ENCODE measurements at places on chromosomes 5 and 9.

DNA sequence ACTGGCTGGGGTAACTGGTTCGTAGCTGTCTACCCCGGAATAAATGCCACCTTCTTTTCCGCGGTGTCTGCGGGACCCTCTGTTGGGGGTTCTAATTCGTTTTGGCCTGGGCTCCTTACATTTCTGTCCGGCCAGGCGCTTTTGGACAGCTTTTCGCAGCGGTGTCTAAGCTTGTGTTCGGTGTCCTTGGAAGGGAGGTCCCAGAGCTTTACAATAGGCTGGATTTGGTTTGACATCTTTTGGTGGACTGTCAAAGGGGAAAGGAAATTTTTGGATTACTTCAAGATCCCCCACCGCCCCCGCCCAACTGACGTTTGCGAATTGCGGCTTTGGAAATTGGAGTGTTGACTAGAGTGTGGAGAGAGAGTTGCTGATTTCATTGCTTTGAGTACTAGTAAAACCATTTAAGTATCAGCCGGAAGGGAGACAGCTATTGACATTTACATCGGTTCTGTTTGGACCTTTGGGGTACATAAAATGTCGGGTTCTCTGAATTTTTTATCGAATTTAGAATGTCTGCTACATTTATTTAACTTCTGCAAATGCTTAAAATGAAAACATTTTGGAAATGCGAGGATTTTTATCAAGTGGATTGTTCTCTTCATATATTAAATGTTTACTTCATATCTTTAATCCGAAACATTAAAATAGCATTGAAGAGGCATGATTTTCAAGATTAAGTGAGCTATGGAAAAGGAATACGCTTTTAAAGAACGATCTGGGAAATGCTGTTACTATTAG, 4.7 kb upstream of the PURA start:
- no peak for DNase-seq

DNA sequence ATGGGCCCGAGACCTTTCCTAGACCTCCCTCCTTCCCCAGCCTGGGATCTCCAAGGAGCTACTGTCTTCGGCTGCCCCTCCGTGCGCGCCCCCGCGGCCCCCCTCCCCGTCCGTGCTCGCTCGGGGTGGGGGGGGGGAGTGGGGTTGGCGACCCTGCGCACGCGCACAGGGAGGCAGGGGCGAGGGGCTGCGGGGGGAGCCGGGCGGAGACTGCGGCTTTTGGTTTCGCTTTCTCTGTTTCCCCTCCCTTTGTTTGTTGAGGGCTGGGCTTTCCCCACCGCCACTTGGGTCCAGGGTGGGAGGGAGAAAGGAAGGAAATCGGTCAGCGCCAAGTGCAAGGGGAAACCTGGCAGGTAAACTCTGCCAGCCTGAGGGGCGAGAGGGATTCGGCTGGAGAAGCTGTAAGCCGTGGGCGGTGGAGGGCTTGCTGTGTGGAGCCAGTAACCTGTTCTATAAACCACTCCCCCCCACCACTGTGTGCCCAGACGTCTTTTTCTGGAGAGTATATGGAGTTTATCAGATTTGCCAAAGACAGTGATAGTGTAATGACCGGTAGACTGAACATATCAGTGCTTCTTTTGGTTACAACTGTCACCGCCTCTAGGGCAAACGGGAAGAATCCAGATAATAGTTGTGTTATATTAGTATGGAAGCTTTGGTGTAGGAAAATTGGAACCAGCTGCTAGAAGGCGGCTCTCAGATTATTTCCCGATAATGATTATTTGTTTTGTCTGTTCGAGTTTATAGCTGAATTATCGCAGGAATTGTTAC, 684 bp downstream of the DNAJA1 start:
- DNase-seq, result peak; percentile 56

DNA sequence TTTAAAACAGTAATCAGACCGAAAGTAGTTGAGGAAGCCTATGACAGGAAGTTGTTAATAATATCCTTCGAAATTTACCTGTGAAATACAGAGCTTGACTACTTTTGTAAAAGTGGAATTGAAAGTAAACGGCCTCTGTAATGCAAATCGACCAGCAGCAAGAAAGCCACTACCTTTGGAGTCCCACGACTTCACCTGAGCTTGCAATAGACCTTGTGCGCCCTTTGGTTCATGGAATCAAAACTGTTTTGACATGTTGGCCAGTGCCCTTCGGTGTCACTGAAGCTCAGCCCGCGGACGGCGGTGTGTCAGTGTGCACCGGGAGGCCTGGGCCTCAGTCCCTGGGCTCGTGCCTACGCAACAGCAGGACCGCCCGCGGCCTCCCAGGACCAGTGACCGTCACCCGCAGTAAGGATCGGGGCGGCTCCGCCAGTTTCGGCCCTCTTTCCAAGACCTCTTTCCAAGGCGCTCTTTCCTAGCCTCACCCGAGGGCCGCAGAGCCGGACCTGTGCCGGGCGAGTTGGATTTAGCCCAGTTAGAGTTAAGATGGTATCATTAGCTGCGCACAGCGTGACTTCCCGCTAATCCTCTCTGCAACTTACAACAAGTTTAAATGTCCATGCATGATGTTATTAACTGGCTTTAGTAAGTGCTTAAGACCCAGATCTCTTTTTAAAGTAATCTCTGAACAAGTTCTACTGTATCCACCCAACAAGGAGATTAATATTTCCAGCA, 223.3 kb downstream of the MEF2C start:
- no peak for DNase-seq

DNA sequence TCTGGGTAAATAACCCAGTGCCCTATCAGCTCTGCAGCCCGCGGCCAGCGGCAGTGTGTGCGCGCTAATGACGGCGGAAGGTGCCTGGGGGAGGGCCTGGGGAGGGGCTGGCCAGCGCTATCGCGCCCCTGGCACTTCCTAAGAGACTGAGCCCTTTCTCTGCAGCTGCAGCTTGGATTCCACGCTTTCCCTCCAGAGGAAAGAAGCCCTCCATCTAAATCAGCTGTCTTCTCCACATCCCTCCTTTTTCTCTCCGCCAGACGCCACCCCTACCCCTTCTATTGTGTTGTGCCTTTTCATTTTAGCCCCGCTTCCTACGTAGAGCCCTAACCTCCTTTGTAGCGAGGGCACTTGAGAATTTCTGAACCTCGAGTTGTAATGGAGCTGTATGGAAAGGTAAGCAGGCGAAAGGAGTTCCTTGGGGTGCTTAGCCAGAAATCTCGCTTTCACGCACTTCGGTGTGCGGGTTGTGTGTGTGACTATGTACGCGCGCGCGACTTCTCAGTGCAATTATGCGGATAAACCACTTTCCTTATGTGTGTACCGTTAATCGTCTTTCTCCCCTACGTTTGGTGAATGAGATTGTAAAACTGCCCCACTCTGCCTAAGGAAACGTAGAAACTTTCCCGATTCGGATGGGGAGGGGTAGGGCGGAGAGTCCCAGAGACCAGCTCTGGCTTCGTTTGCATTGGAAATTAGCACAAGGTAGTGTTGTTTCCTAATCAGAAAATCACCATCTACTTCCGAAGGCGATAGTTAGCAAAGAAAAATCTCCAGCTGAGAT, 664 bp upstream of the RAB3C start:
- no peak for DNase-seq

- no peak for DNase-seq
These were observed 6.0 kb downstream of the CREBRF start for GRCh38 chr5:173062141-173062540.

DNA sequence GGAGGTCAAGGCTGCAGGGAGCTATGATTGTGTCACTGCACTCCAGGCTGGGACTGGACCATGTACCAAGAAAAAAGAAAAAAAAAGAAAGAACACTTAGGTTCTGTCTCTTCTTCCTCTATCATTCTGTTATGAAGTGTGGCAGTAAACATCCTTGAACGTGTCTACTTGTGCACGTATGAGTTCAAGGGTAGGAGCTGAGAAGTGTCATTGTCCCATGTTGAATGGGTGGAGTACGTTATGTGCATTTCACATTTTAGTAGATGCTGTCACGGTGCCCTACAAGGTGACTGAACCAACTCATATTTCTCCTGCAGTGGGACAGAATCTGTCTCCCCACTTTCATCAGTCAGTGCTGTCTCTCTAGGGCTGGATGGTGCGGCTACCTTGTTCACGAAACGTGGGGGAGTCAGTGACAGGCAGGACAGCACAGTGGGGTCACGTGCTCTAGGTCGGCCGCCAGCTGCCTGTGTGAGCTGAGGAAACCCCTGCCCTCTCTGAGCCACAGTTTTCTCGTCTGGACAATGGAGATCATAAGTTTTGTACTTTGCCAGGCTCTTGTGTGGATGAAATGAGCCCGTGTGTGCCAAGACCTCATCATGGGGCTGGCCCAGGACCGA, 47.2 kb downstream of the GTF3C4 start:
- no peak for DNase-seq

DNA sequence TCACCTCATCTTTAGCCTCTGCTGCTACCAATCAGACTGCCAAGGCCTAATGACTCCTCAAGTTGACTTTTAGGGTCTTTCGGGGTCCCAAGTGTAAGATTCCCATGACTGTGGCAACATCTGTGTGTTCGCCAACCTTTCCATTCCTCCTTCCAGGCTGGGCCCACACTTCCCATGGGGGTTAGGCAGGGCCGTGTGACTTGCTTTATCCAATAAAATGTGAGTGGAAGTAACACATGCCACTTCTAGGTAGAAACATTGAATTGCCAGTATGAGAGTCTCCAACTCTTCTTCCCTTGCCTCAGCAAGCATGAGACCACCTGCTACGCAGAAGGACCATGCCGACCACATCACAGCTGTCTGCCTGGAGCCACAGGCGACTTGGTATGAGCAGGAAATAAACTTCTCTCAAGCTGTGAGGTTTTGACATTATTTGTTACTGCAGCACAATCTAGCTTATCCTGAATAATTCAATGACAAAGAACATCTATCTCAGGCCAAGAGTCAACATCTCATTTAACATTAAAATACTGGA, 190.4 kb upstream of the IER5L start:
- no peak for DNase-seq

GRCh38 chr9:5817862-5818261, 15.1 kb downstream of the ERMP1 start:
- DNase-seq, result no peak

- no peak for DNase-seq
These were observed 129.7 kb upstream of the IQGAP2 start for GRCh38 chr5:76273206-76273885.

All from stimulated activated CD8-positive, alpha-beta memory T cell treated with anti-CD3 and anti-CD28 coated beads, Interleukin-15, amount 100 ng/mL, for 24 hours (primary cell).